GM23338 (cell line): ENCODE measurements at places on chromosomes 1 and 21. TPM values are rescaled to one million over a fixed set of nuclear protein-coding genes. Genes with fewer than 3 reads are reported as not detected.

DNA sequence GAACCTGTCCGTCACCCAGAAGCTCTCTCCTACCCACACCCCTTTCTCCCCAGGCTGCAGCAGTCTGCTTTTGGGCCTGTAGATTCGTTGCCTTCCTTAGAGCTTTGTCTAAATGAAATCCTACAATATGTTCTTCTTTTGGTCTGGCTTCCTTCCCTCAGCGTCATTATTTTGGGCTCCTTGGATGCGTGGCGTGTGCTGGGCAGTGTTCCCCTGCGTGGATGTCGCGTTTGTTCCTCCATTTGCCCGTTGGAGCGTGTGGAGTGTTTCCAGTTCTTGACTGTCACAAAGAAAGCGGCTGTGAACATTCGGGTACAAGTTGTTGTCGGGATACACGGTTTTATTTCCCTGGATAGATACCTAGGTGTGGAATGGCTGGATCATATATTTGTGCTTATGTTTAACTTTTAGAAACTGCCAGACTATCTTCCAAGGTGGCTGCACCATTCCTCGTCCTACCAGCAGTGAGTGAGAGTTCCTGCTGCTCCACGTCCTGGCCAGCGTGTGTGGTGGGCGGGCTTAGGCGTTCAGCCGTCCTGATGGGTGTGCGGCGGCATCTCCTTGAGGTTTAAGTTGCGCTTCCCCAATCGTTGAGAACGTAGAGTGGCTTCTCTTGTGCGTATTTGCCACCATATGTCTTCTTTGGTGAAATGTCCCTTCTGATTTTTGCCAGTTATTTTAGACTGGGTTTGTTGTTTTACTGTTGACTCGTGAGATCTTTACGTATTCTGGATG lies 31.7 kb downstream of the SKI start:
- peak; percentile 49 for DNase-seq
- H3K4me1 ChIP-seq: peaks cover 16% of the 10 kb centered on the region
- no peaks in the 10 kb centered on the region for H3K36me3 ChIP-seq
- H3K27me3 ChIP-seq: no peaks in the 10 kb centered on the region
- no peak overlapping the region for H3K4me3 ChIP-seq
- H3K27ac ChIP-seq: peak overlapping the region; percentile 81; the same call in 1 of the 2 replicates

DNA sequence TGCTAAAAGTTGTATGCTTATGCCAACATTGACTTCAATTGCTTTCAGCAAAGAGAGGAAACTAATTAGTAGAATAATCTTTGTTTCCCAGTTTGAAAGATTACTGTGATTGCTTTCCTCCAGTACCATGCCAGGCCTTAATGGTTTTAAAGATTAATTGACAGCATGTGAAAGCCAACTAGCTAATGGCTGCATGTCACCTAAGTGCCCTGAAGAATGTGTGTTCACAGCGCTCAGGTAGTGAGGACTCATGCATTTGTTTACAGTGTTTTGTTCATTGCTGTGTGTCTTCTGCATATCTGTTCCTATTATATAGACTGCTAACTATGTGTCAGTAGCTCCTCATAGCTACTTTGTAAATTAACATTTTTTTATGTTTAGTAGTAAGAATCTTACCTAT lies 335.6 kb downstream of the LRRIQ3 start:
- H3K36me3 ChIP-seq: no peaks in the 10 kb centered on the region
- no peak overlapping the region for H3K4me3 ChIP-seq
- no peak overlapping the region for H3K27ac ChIP-seq
- no peaks in the 10 kb centered on the region for H3K4me1 ChIP-seq

DNA sequence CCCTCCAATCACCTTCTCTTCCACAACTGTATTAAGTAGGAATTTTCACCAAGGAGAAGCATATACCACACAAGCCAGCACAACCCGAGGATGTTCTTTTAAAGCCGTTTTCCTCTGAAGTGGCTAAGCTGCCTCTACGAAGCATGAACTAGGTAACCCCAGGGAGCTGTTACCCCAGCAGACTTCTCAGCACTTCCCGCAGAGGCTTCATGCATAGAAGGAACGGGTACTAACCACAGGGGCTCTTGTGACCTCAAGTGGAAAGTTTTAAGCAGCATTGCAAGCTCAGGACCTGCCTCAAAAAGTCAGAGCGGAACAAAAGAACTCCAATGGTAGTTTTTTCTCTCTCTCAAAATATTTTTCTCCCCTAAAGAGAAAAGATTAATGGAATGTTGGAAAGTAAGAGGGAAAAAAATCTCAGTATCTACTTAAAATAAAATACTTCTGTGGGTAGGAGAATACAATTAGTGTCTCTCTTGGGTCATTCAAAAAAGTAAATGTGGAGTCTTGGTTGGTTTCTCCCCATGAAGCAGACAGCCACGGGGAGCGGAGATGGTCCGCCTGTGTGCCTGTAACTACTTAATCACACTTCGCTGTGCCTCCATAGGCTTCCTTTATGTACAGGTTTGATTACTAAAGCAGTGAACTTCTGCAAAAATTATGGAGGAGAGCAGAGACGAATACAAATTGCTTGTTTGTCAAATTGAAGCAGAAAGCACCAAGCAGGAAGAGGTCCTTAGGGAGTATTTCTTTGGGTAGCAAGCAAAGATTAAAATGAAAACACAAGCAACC lies 40.9 kb downstream of the STX6 start:
- H3K4me1 ChIP-seq: peaks cover 9% of the 10 kb centered on the region
- peak overlapping the region; percentile 48; the same call in 1 of the 2 replicates for H3K27ac ChIP-seq
- H3K27me3 ChIP-seq: no peaks in the 10 kb centered on the region
- no peak overlapping the region for H3K4me3 ChIP-seq

DNA sequence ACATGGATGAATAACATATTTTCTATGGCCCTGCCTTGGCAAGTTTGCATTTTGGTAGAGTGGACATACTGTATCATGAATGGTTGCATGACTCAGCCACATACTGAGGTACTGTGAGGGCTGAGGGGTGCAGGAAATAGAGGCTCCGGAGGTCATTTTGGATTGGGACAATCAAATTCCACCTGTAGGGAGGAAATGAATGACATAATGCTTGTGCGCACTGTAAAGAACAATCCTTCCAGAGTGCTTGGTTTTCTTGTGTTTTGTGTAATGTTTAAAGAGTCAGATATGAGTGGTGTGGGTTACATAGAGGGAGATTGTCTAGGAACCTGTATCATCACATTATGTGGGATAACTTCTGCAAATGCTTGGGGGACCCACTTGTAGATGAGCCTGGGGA lies 329.9 kb upstream of the PROX1 start:
- no peak overlapping the region for H3K27ac ChIP-seq
- no peaks in the 10 kb centered on the region for H3K36me3 ChIP-seq
- no peak for DNase-seq
- H3K4me3 ChIP-seq: no peak overlapping the region

- H3K27ac ChIP-seq: no peak overlapping the region
- no peak overlapping the region for H3K4me3 ChIP-seq
- no peaks in the 10 kb centered on the region for H3K27me3 ChIP-seq
- no peaks in the 10 kb centered on the region for H3K36me3 ChIP-seq
- no peak for DNase-seq
- H3K4me1 ChIP-seq: no peaks in the 10 kb centered on the region; the same call in 1 of the 2 replicates
Measured at GRCh38 chr1:97013136-97013535, 291.6 kb downstream of the PTBP2 start.

The KCNJ15 gene
- not detected in 2 replicates for total RNA-seq

The HSPA13 gene
- 34.8 and 39.0 TPM in 2 replicates for total RNA-seq

- no peaks in the 10 kb centered on the region; the same call in 1 of the 2 replicates for H3K4me1 ChIP-seq
- no peak overlapping the region for H3K27ac ChIP-seq
- no peak for DNase-seq
- H3K4me3 ChIP-seq: no peak overlapping the region
- H3K36me3 ChIP-seq: no peaks in the 10 kb centered on the region
Measured at GRCh38 chr1:72936151-72936740, 653.9 kb upstream of the NEGR1 start.

GRCh38 chr1:15275921-15276683 lies 29.1 kb downstream of the FHAD1 start:
- H3K4me1 ChIP-seq: no peaks in the 10 kb centered on the region
- H3K27me3 ChIP-seq: no peaks in the 10 kb centered on the region
- H3K36me3 ChIP-seq: no peaks in the 10 kb centered on the region
- DNase-seq: no peak

DNA sequence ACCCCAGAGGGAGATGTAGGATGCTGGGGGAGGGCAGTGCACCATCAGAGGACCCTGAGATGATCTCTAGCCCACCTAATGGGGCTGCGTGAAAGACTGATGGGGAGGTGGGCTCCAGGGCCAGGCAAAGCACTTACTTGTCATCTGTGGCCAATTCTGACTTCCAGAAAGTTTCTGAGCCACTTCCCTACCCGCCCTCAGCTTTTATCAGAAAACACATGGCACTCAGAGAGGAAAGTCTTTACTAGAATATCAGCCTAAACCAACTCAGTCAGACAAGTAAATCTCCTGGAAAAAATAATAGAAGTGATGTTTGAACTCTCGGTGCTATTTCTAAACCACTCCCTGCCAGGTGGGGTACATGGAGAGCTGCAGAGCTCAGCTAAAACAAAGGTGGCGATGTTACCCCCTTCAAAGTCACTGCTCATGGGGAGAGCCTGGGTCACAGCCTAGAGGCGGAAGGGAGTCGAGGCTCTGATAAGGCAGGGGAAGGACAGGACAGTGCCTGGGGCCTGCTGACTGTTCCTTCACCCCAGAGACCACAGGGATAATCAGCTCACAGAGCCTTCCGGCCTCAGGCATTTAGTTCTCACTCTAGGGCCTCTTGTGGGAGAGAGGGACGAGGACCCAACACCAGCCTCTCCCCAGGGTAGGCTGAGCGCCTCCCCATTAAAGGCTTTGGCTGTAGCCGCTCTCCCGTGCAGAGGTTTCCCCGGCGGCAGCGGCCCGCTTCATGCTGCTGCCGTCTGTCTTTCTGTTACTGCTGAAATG lies 14.2 kb downstream of the SMIM12 start:
- H3K4me3 ChIP-seq: no peak overlapping the region
- H3K4me1 ChIP-seq: peaks cover 31% of the 10 kb centered on the region
- no peaks in the 10 kb centered on the region for H3K36me3 ChIP-seq
- DNase-seq: peak; percentile 56

GRCh38 chr1:101745551-101746270 lies 251.0 kb downstream of the OLFM3 start:
- DNase-seq: no peak
- no peaks in the 10 kb centered on the region for H3K36me3 ChIP-seq
- no peak overlapping the region for H3K4me3 ChIP-seq
- peaks cover 19% of the 10 kb centered on the region for H3K4me1 ChIP-seq
- H3K27ac ChIP-seq: no peak overlapping the region
- no peaks in the 10 kb centered on the region for H3K27me3 ChIP-seq

The OR6F1 gene
- not detected in 2 replicates for total RNA-seq

The SYT11 gene
- 15.9 and 17.4 TPM in 2 replicates for total RNA-seq

GRCh38 chr21:28923439-28923975 lies 69.2 kb downstream of the LTN1 start:
- peak overlapping the region; percentile 76; the same call in 1 of the 2 replicates for H3K27ac ChIP-seq
- H3K36me3 ChIP-seq: no peaks in the 10 kb centered on the region
- no peak overlapping the region for H3K4me3 ChIP-seq
- peaks cover 19% of the 10 kb centered on the region for H3K4me1 ChIP-seq

GRCh38 chr1:212267460-212267859 lies 17.8 kb upstream of the PPP2R5A start:
- no peak overlapping the region for H3K4me3 ChIP-seq
- DNase-seq: no peak
- H3K27ac ChIP-seq: no peak overlapping the region
- H3K27me3 ChIP-seq: no peaks in the 10 kb centered on the region

DNA sequence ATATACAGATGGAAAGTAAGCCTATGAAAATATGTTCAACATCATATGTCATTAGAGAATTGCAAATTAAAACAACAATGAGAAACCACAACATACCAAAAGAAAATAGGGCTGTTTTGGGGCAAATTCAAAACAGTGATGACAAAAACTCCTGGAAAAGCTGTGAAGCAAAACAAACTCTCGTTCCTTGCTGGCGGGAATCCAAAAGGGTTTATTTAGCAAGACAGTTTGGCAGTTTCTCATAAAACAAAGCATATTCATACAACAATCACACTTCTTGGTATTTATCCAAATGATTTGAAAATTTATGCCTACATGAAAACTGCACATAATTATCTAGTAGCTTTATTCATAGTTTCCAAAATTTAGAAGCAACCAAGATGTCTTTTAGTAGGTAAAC lies 44.4 kb downstream of the COL11A1 start:
- H3K4me1 ChIP-seq: no peaks in the 10 kb centered on the region
- no peak for DNase-seq
- no peaks in the 10 kb centered on the region for H3K27me3 ChIP-seq
- H3K36me3 ChIP-seq: no peaks in the 10 kb centered on the region
- H3K27ac ChIP-seq: no peak overlapping the region

The CYP4X1 gene
- total RNA-seq: 2.2 and 3.6 TPM in 2 replicates

DNA sequence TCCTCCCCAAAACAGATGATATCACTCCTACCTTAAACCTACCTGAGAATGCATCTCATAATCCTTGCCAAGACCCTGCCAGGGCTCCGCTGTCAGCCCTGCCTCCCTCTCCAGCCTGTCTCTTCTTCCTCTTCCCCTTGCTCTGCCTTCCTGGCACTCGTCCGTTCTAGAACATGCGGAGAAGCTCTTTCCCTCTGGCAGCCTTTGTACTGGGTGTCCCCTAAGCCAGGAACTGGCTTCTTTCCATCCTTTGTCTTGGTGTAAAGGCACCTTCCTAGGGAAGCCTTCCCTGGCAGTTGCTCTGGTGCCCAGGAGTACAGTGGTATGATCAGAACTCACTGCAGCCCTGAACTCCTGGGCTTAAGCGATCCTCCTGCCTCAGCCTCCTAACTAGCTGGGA lies 36.1 kb downstream of the CTNNBIP1 start:
- peaks cover 10% of the 10 kb centered on the region for H3K4me1 ChIP-seq
- H3K4me3 ChIP-seq: no peak overlapping the region
- no peaks in the 10 kb centered on the region for H3K36me3 ChIP-seq
- H3K27ac ChIP-seq: no peak overlapping the region
- H3K27me3 ChIP-seq: no peaks in the 10 kb centered on the region

The SYCP1 gene
- 0.24 and 0.50 TPM in 2 replicates for total RNA-seq

- no peaks in the 10 kb centered on the region for H3K36me3 ChIP-seq
- no peak overlapping the region for H3K4me3 ChIP-seq
- H3K4me1 ChIP-seq: peaks cover 10% of the 10 kb centered on the region; the same call in 1 of the 2 replicates
- DNase-seq: no peak
Measured at GRCh38 chr1:227321035-227321434, 2.7 kb upstream of the CDC42BPA start.

DNA sequence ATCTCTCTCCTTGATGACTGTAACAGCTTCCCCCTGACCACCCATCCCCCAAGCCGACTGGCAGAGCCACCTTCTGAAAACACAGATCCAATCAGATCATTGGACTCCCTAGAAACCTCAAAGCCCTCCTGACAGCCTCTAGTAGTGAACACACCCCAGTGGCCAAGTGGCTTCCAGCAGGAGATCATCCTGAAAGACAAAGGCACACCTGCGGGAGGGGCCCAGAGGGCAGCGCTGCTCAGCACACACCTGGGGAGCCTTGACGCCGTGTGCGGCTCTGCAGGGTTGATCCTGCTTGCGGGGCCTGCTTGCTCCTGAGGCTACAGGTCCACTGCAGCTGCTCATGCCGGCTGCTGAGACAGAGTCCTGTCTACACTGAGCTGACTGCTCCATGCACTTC lies 41.5 kb downstream of the SLC66A1 start:
- 0 out of 2 replicates have a peak, but pooled peaks cover 5% of the 10 kb centered on the region for H3K36me3 ChIP-seq
- H3K4me3 ChIP-seq: no peak overlapping the region
- DNase-seq: peak; percentile 94
- H3K27ac ChIP-seq: peak overlapping the region; percentile 84; the same call in 1 of the 2 replicates
- H3K4me1 ChIP-seq: peaks cover 16% of the 10 kb centered on the region
